Dermis microvascular lymphatic vessel endothelial cell (primary cell): ENCODE measurements at places on chromosomes 16 and 17. TPM values are rescaled to one million over a fixed set of nuclear protein-coding genes. Genes with fewer than 3 reads are reported as not detected.

The UNC13D gene
- 2.8 and 2.9 TPM in 2 replicates for total RNA-seq

DNA sequence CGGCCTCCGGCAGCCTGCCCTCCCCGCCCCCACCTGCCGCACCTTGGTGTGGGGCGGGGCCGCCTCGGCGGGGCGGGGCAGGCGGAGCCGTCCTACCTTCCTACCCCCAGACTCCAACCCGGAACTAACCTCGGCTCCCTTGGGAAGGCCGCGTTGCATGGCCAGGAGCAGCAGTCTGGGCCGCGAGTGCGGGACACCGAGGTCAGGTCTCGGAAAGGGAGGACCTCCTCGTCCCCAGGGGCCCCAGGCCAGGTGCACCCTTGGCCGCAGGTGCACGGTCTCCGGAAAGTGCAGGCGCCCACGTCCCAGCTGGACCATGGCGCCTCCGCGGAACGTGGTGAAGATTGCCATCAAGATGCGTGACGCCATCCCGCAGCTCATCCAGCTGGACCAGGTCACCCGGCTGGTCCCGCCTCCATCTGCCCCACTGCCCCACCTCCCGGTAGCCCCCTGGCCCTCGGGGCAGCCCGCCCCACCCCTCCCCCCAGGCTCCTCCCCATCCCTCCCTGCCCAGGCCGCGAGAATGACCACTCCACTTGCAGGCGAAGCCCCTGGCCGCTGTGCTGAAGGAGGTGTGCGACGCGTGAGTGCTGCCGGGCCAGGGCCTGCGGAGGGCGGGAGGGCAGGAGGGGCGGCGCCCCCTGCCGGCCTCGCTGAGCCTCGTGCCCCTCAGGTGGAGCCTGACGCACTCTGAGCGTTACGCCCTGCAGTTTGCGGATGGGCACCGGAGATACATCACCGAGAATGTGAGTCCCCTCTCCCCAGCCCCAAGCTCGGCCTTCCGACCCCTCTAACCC is at the start of gene ELMO3:
Gene ELMO3 (plus strand): TSS at position 121 of the 797 bp plus-strand sequence. CDS start 196 bp downstream, at position 317.
- DNase-seq = no peak

GRCh38 chr16:4580250-4580649 is 24.1 kb downstream of the C16orf96 start:
- DNase-seq = no peak

- peak; percentile 96 for DNase-seq
Observed at GRCh38 chr16:87463722-87464690, 28.8 kb downstream of the ZCCHC14 start.

- DNase-seq = peak; percentile 49
Observed at GRCh38 chr17:74513987-74514631, 17.2 kb downstream of the CD300LB start.

The GCGR gene
- not detected in 2 replicates for total RNA-seq

DNA sequence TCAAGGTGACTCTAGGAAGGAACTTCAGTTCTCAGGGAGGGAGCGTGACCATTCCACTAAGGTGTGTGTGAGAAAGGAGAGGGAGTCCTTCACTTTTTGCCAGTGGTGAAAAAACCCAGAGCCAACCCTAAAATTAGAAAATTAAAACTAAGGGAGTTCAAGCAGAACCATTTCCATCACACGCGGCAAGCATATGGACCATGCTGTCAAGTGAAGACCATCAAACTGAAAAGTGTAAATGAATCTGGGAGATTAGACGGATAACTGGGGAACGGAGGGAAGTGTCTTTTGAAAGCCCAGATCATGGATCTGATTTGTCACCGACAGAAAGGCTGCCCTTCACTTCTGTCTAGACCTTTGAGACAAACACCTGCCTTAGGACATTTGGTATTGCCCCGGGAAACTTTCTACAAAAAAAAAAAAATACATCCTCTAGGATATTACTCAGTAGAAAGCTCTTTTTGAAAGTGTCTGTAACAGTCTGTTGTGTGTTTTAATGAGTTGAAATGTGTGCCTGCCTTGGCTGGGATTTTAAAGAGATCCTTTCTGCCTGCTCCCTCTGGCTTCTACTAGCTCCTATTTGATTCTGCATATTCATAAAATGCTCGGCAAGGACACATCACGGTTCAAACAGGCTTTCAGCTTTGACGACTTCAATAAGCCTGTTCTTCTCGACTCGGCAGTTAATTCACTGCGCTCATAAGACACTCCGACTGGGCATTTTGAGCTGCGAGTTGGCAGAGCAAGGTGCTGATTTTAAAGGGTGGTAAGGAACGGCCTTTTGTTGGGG is 81.4 kb upstream of the ERCC4 start:
- no peak for DNase-seq

The KRTAP1-1 gene
- total RNA-seq = not detected in 2 replicates

The SCN4A gene
- total RNA-seq = 0.13 TPM in 1 of 2 replicates, not detected in the other

The TPPP3 gene
- total RNA-seq = under 0.01 TPM in 2 replicates

The BAHCC1 gene
- total RNA-seq = 2.1 and 6.3 TPM in 2 replicates
